Esophagus muscularis mucosa (tissue), 4 donors: ENCODE measurements at places on chromosomes 6 and 20.

DNA sequence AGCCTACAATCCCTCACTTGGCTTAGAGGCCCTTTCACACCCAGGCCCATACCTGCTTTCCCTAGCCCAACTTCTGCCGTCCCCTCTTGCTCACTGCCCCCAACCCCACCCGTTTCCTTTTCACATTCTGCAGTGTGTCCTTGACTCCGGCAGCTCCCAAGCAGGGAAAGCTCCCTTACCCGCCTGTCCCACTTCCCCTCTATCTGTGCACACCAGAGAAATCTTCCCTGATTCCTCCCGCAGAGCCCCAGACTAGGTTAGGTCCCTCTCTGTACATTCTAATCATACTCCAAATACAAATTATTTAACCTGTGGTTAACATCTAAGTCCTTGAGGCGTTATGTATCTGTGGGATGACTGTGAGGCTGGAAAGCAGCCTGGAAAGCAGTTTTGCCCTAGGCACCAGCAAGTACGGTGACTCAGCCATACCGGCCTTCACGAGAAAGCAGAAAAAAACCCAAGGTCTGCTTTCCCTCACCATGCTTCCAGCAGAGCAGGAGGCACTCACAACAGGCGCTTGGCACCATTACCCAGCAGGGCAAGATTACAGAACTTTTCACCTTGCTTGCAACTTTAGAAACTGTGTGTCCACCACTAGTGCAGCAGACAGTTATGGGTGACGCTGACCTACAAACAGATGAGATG lies 22.3 kb downstream of the ELOVL5 start:
- DNase-seq = no peak

DNA sequence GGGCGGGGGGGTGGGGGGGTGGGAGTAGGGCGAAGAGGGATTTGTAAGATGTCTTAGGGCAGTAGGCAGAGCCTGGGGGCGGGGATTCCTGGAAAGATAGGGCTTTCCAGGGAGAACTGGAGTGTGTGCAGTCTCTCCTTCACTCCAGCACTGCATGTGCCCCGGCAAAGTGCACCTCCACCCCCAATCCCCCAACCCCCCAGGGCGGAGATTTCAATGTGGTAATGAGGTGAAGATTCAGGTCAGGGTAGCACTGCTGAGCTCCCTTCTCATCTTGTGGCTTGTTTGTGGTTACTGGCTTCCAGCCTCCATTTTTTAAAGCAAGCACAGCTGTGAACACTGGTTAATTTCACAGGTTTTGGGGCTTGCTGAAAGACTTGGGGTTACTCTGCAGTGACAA lies 5.9 kb downstream of the TMEM239 start:
- DNase-seq = no peak

DNA sequence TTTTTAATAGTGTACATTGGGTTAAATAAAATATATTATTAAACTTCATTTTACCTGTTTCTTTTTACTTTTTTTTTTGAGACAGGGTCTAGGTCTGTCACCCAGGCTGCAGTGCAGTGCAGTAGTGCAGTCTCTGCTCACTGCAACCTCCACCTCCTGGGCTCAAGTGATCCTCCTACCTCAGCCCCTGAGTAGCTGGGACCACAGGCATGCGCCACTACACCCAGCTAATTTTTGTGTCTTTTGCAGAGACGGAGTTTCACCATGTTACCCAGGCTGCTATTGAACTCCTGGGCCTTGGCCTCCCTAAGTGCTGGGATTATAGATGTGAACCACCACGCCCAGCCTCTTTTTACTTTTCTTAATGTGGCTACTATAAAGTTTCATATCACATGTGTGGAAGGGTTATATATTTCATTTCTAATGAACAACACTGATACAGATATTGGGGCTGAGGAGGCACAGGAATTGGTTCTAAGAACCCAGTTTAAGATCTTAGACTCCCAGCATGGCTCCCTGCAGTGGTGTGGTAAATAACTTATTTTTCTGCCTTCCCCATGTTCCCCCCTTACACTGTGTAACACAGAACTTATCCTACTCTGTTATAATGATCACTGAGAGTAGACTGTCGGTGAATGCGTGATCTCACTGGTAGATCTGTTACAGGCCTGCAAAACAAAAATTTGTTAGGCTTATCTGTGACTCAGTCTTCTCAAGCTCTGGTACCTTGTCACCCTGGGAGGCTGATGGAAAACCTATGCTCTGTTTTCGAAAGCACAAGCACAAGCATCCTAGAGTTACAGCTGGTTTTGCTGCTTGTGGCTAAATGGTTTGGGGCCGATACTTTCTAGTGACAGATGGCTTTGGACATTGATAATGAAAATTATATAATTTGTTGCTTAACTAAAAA lies 5.8 kb upstream of the ATXN1 start:
- DNase-seq = no peak

- no peak for DNase-seq
Observed at GRCh38 chr6:34025861-34026260, 120.0 kb downstream of the GRM4 start.

DNA sequence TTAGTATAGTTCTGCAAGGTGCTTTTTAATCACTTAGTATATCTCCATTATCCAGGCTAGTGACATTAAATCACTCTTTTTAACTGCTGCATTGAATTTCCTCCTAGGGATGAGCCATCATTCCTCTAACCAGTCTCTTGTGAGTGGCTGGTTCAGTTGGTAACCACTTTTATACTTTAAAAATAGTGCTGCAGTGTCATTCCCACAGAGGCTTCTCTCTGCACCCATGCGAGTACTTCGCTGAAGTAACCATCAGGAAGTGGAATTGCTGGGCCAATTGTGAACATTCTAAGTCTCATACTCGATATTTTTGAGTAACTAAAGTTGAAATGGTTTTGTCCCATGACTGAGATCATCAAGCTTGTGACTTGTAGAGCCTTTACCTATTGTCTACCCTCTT lies 2.1 kb downstream of the BTN3A2 start:
- no peak for DNase-seq

DNA sequence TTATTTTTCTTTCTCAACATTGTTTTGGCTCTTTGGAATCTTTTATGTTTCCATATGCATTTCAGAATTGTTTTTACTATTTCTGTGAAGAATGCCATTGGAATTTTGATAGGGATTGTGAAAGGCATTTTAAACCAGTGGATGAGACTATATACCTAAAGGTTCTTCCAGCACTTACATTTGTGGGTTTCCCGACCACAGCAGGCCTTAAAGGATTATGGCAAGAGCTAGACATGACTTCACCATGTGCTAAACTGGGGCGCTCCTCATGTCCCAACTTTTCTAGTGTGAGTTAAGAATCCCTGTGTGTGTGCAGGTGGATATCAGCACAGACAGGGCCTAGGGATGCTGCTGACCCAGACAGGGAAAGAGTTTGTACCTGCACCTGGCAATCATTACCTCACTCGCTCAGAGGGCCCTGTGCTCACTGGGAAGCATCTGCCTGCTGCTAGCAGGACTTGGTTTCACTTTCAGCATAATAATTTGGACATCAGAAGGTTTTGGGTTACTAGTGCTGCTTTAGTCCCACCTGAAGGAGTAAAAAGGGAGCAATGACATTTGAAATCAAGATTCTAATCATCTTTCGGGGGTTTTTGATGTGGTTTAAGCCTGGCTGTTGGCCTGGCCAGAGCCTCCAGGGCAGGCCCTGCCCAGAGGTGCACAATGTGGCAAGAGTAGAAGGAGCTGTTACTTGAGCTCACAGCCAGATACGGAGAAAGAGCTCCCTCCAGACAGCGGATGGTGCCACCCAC lies 137.1 kb downstream of the CDC5L start:
- DNase-seq = peak; percentile 37

- no peak for DNase-seq
Observed at GRCh38 chr6:149867876-149868640, 3.9 kb upstream of the LRP11 start.

DNA sequence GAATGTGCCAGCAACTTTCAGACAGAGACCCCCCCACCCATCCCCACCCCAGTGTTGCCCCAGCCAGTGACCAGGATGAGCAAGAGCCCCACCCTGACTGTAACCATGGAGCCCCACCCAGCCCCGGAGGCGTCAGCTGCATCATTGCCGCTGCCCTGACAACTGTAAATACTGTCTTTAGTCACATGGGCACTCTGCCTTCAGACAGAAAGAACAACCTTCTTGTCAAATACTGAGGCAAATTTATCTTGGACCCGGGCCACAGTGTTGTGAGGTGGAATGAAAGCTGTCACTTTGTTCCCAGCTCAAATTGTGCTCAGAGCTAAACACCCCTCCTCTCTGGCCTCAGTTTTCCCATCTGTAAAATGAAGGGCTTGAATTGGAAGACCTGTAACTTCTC lies 23.7 kb downstream of the MOCS3 start:
- DNase-seq = no peak

DNA sequence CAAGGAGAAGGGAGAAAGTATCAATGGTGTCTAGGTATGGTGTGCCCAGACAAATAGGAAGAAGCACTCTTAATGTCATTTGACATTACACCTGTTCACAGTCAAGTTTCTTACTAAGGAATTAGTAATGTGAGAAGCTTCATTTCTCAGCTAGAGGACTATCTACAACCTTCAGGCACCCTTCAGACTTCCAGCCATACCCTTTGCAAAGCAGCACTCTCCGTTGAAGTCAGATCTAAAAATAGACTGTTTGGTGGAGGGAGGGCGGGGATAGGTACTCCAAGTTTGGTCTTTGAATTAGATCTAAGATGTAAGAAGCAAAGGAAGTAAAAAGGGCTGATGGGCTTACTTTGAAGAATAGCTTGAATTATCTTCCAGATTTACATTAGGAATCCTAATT lies 311.1 kb downstream of the SLC35F1 start:
- no peak for DNase-seq
